ENCODE measurements at places on chromosomes 5 and 9.

- DNase-seq, result no peak
These were observed 22.4 kb downstream of the RNF130 start for GRCh38 chr5:180049185-180049548.

- DNase-seq, result no peak
These were observed 1668.0 kb upstream of the C9orf72 start for GRCh38 chr9:29241320-29241719.

DNA sequence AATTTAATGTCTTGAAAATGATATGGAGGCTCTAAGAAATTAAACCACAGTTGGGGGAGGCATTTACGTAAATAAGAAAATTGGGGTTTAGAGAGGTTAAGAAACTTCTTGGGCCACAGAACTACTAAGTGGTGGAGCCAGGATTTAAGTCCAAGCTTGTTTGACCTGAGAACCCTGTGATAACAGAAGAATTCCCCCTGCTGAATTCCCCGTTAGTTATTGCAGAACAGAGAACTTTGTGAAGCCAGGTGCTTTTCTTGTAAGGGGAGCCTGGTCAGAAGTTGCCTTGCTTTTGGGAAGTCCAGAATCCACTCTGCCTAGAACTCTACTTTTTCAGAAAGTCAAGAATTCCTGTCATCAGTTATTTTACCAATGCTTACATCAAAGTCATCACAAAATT is 309.3 kb upstream of the SEMA6A start:
- DNase-seq, result no peak

- no peak for DNase-seq
These were observed 25.9 kb downstream of the HOMER1 start for GRCh38 chr5:79488058-79488457.

- no peak for DNase-seq
These were observed 99.1 kb downstream of the ADAMTS6 start for GRCh38 chr5:65382582-65382981.

GRCh38 chr9:76459694-76460635 is 983 bp downstream of the GCNT1 start:
- no peak for DNase-seq

- DNase-seq, result no peak
These were observed 32.5 kb upstream of the RAB14 start for GRCh38 chr9:121233906-121234831.

DNA sequence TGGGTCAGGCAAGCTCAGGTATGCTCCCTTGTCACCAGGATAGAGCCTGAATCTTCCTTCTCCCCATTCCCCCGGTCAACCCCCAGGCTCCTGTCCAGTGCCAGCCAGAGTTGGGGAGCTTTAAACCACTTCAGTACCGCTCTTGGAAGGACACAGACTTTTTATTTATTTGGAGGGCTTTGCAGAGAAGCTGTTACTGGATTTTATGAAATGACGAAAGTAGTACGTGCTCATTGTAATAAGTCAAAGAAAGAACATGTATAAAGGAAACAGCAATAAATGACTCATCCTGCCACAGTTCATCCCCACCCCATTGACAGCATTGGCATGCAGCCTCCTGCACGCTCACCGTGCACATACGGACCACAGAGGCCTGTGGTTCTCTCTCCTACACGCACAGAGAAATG is 230.3 kb downstream of the AUH start:
- DNase-seq, result no peak

GRCh38 chr5:37954561-37954960 is 114.7 kb upstream of the GDNF start:
- DNase-seq, result no peak

- DNase-seq, result no peak
These were observed 61.4 kb upstream of the TRIO start for GRCh38 chr5:14081791-14082190.

GRCh38 chr5:173245319-173246134 is 10.5 kb upstream of the NKX2-5 start:
- DNase-seq, result no peak

DNA sequence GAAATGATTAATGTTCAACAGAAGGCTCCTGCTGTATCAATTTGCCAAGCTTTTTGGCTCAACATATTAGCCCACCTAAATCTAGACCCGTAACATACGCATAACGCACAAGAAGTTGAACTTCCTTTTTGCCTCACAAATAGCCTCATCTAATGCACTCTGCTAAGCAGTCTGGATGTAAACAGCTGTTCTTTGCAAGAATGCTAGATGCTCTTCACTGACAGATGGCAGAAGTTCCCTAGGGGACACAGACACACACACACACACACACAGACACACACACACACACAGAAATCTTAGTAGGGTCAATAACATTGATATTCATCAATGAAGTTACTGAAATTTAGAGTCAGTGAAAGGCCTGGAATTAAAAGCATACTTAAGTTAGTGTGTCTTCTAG is 13.2 kb upstream of the PCA3 start:
- DNase-seq, result no peak

DNA sequence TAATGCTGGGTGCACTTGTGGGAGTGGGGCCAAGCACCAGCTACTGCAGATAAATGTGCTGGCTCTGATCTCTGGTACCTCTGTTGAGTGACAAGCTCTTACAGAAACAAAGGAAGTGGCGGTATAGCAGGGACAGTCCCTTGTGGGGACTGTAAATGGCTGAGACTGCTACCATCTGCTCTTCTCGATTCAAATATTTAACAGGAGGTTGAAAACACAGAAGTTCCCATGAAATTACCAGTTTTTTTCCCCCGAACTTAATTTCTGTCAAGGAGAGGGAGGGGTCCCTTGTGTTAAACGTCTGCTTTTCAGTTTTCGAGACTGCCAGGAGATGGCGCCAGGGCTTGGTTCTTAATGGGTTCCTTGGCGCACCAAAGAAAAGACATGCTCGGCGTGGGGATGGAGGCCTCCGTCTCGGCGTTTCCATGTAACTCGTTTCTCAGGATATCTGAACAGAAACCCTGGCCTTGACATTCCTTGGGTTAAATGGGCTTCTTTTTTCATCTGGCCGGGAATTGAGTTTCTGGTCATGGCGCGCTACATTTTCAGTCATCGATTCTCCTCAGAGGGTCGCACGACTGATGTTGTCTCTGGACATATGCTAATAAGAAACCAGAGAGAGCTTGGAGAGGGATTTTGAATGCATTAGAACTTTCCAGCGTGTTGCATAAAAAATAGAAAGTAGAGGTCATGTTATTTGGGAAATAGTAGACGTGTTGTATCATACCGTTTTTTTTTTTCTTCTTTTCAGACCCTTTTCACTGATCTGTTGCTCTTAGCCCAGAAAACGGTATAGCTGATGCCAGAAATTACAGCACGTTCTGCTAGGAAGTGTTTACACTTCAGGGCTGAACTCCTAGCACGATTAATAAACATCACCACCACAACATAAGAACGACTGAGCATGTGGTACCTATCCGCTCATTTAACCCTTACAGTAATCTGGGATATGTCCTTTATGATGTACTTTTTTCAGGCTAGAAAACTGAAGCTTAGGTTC is 64.0 kb downstream of the CARTPT start:
- peak; percentile 60 for DNase-seq

- no peak for DNase-seq
These were observed 132.9 kb upstream of the NR3C1 start for GRCh38 chr5:143536364-143536763.

GRCh38 chr5:147348046-147348445 is 113.2 kb downstream of the STK32A start:
- DNase-seq, result no peak

DNA sequence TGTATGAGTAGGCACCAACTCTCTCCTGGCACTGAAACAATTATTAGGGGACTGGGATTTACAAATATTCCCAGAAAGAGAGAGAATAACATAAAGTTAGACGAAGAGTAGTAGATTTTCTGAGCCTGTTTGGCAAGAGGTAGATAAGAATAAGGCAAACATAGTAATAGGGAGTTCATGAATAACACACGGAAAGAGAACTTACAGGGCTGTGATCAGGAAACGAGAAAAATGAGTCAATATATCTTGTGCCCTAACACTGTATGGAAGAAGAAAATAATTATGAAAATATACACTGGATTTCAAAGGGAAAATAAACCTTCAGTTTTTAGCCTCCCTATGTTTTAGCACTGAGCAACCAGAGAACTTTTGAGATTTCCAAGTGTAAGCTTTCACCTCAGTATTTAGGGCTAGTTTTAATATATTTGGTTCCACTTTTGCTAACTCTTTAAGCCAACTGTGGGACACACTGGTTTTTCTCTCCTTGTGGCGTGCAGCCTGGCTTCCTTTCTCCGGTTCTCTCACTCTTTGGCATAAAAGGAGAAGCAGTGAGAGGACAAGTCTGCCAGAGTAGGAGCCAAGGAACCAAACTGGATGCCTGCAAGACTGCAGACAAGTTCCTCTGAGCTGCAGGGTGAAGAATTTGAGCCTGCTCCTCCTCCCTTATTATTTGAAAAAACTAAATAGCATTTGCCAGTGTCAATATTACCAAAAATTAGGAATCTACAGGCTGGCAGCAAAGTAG is 6.6 kb upstream of the KCNN2 start:
- DNase-seq, result no peak

GRCh38 chr5:995318-995717 is 13.3 kb upstream of the NKD2 start:
- DNase-seq, result no peak

- peak; percentile 57 for DNase-seq
These were observed 524 bp downstream of the MEGF10 start for GRCh38 chr5:127290946-127291693.

- no peak for DNase-seq
These were observed 52.3 kb upstream of the FAM120AOS start for GRCh38 chr9:93505541-93506132.

- no peak for DNase-seq
These were observed 72.4 kb downstream of the NEK6 start for GRCh38 chr9:124330011-124330697.

GRCh38 chr9:78044189-78044588 is 12.6 kb upstream of the GNAQ start:
- no peak for DNase-seq

DNA sequence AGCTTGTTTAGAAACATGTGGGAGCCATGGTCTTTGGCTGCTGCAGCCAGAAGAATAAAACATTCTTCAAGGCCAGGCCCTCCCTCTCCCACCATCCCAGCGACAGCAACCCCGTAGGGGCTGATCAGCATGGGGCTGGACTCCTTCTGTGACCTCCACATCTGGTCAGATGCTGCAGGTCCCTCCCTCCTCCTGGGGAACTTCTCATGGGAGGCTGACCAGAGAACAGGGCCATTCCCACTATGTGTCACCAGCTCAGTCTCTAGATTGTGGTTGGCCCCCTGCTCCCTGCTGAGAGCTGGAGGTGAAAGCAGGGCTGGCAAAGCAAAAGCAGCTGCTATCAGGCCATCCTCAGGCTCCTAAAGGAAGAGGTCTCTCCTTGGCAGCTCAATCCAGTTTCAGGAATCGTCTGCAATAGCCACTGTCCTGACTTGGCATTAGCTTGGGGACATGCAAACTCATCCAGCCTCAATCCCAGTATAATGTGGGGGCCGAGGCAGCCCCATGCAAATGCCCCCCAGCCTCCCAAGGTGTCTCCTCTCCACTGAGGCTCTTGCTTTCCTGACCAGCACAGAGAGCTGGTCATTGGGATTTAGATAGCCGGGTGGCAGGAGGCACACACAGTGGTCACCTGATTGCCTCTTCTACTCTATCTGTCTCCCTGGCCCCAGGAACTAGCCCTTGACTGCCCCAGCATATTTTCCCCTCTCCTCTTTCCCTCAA is 81.5 kb downstream of the NRG2 start:
- no peak for DNase-seq

DNA sequence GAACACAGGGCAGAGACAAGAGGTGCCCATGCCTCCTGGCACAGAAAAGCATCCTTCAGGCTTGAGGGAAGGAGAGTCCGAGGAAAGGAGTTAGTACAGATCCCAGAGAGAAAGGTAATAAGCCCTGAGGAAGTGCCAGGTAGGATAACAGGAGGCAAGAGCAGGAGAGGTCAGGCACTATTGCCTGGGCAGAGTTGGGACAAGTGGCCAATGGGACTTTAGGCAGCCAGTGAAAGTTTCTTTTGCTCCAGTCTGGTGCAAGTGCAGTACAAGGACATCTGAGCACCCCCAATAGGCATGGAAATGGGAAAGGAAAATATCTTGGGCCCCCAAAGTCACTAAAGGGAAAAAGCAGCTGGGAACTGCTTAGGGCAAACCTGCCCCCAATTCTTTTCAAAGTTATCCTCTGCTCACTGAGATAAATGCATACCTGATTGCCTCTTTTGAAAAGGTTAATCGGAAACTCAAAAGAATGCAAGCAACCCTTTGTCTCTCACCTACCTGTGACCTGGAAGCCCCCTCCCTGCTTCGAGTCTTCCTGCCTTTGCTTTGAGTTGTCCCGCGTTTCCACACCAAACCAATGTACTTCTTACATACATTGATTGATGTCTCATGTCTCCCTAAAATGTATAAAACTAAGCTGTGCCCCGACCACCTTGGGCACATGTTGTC is 46.5 kb downstream of the ELOVL7 start:
- no peak for DNase-seq

GRCh38 chr9:126799034-126799433 is 5.8 kb upstream of the ZBTB43 start:
- no peak for DNase-seq

- DNase-seq, result no peak
These were observed 53.8 kb downstream of the RAPGEF1 start for GRCh38 chr9:131685753-131686706.

- no peak for DNase-seq
These were observed 181.9 kb upstream of the ADRA1B start for GRCh38 chr5:159734366-159734765.

GRCh38 chr5:10102706-10103497 is 146.8 kb downstream of the ATPSCKMT start:
- DNase-seq, result no peak

DNA sequence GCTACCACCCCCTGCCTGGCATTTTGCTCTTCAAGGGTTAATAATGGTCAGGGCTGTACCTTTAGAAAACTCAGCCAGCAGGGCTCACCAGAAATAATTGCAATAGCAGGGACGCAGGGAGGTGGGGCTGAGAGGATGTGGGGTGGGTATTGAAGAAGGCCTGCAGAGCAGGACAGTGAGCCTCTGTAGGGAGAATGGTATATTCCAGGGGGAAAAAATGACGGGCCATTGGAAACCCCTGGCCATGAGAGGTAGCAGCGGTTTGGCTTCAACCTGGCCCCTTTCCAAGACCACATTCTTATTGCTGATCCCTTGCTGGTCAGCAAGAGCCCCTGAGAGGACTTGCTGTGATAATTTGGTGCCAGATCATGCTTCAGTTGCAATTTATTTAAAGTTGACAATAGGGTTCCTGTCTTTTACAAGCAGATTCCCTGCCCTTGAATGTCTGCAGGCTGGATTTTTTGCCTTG is 36.7 kb upstream of the CTNNA1 start:
- no peak for DNase-seq

GRCh38 chr5:111859031-111859430 is 102.0 kb upstream of the NREP start:
- no peak for DNase-seq

DNA sequence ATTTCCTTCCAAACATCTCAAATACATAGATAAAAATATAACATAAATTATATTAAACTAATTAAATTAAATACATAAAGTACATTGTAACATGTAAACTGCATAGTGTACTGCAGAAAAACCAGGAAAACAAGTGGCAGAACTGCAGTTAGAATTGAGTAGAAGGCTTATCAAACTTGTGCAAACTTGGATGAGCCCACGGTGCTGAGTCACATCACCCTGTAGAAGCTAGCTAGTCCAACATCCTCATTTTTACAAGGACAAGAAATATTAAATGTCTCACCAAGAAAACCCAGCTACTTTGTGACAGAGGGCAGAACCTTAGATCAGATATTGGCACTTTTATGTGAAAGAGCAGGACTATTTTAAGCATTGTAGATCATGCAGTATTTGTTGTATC is 807.9 kb upstream of the NUDT12 start:
- no peak for DNase-seq

- no peak for DNase-seq
These were observed 46.3 kb downstream of the SLC36A1 start for GRCh38 chr5:151493665-151494064.
